ENCODE measurements at places on chromosomes 13 and 19.

- no peak for DNase-seq
Observed at GRCh38 chr13:50451609-50452008, 391.9 kb downstream of the DLEU7 start.

DNA sequence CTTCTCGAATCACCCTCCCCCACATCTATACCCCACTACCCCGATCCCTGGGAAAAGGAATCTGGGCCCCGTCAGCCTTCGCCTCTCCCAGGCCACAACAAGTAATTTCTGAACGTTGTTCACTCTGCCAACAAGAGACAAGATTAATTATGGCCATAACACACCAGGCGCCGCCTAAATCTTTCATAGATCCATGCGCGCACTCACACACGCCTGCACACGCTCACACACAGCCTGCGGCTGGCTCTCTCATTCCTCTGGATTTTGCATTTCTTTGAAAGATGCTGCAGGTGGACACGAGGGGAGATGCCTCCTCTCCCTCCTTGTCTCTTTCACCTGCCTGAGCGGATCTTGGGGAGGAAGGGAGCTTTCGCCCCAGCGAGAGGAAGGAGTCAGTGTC is 17.1 kb downstream of the ZNRF4 start:
- DNase-seq: no peak

GRCh38 chr19:55638864-55639359 is 1.9 kb upstream of the ZNF580 start:
- DNase-seq: no peak

DNA sequence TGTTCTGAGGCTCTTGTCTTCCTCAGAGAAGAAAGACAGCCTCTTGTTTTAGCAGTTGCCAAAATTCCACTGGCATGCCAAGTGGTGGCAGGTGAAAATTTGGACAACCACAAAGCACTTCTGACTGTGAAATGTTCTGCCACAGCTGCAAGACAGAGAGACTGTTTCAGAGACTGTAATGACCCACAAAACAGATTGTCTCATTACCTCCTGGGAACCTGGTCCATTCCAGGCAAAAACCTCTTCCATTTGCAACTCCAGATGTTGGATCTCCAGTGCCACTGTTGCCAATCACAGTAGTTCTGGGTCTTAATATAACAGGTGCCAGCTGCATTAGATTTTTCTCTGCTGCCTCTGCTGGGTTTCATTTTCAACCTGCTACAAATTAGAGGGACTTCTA is 911.5 kb downstream of the UQCRFS1 start:
- DNase-seq: no peak

DNA sequence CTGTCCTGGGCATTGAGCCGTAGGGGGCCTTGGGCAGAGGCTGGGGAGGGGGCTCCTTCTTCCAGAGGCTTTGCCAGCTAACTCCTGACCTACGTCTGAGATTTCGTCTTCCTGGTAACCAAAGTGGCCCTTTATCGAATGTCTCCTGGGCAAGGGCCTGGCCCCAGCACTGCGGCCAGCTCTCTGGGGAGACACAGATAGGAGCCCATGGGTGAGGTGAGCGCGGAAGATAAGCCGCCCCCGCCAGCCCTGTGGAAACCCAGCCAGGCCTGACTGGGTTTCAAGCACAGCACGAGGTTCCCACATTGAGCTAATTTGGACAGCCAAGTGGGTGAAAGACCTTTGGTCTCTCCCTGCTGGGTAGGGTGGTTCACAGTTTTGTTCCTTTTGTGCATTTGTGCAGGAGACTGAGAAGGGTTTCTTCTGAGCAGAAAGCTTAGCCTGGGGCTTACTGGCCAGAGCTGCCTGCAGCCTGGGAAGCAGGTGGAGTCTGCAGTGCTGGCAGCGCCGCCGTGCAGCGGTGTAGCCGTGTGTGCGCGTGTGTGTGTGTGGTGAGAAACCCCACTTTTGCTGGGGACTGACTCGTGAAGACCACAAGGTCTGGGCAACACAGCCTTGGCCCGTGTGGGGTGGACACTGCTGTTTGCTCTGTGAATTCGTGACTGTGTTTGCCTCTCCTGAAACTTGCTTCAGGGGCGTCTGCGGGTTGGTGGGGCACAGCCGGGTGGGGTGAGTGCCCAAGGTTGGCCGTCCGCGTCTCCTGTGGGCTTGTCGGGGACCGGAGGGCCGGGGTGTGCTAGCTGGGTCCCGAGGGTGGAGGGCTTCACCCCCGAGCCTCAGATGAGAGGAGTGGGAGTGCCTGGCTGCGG is 2.5 kb downstream of the BSG start:
- no peak for DNase-seq

DNA sequence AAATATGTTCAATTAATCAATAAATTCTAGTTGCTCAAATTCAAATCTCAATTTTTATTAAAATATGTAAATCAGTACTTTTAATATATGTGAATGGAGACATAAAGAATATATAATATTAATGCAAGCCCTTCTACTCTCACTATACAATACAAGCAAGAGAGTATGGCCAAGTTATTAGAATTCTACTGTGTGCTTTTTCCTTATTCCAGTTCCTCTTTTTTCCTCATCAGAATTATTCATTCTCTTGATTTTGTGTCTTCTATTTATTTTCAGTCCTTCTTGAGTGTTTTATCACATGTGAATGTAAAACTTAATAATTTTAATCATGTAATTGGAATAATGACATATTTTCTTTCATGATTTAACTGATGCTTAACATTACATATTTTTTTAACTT is 276.8 kb downstream of the PCDH20 start:
- DNase-seq: no peak

- DNase-seq: no peak
Observed at GRCh38 chr13:88339271-88339741, 668.1 kb downstream of the SLITRK5 start.

DNA sequence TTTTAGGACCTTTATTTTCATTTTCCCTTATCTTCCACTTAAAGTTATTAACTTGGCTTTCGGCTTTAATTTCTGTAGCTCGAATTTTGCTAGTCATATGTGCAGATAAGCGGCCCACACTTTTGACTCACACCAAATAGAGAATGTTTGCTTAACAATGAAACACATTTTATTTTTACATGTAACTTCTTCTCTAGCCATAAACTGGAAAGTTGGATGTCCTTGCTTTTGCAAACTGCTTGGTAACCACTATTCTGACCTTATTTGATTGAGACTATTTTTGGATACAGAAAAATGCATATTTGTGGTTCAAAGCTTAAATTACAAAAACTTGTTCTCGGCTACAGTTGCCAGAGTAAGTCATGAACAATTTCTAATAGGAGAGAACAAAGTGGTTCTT is 600.0 kb downstream of the KCTD12 start:
- DNase-seq: no peak

DNA sequence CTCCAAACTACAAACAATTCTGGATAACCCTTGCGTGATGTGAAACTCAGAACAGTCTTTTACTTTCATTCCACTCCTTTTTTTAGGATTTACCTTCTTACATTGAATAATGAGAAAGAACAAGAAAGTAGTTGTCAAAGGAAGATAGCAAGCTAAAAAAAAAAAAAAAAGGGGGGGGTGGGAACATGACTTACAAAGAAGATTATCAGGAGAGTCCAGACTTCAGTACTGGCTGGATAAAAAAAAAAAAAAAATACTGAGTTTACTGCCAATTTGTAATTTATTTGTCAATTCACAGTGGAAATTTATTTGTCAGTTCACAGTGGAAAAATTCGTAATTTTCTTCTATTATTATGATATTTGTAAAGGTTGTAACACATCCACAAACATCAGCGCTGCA is 792.4 kb upstream of the SLITRK5 start:
- DNase-seq: no peak

GRCh38 chr13:110531100-110531499 is 30.4 kb downstream of the RAB20 start:
- DNase-seq: no peak

DNA sequence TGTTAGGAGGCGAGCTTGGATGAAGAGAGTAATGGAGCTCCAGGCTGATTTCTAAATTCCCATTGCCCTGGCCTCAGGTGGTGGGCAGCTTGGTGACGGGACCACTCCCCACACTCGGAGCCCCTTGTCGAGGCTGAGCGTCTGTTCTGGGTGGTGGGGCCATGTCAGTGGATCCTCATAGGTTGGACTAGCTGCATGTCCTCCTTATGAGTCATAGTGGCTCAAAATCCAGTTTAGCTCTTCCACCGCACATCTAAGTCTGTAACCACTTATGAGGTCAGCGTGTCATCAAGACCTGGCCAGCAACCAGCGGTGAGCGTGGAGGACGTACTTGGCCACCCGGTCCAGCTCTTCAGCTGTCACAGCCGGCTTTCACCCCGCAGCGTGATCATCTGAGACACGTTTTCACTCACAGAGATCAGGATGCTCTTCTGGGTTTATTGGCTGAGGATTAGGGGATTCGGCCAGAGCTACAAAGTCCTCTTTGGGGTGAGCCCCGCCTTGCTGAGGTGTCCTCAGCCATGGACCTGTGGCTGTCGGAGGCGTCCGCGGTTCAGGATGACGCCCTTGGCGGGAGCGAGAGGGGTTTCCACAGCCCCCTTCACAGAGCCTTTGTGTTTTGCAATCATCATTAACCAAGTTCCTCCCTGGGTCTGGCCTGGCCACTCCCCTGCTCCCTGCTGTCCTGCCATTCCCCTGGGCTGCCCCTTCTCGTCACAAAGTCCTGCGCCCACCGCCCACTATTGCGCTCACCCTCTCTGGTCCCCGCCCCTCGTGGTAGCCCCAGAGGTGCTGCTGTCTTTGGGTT is 41.9 kb downstream of the ADPRHL1 start:
- no peak for DNase-seq

DNA sequence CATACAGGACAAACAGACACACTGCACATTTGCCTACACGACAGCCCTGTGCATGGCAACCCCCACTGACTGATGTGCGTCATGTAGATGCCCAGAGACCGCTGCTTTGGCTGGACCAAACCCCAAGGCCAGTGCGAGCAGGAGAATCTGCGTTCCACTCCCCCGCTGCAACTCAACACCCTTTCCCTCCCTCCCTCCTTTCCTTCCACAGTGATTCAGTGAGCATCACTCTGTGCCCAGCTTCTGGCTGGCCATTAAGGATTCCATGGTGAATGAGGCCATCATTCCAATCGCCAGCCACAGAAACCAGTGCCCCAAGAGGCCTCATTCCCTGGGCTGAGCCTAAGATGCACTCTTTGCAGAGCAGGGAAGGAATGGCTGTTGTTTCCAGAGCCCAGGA is 61.6 kb downstream of the GSX1 start:
- no peak for DNase-seq

DNA sequence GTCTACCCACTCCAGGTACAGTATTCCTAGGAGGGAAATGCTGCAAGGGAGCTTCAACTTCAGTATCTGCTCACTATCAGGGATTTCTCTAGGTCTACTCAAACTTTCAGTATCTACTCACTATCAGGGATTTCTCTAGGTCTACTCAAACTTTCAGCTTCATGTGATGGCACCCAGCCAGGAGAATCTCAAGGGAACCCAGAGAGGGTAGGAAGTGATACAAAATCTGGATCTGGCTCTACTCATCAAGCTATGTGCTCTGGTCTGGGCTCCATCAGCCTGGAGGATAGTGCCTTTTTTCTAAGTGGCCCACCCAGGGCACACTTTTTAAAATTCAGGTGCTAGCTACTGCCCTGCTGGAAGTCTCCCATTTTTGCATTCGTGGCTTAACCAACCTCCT is 52.3 kb upstream of the FNDC3A start:
- no peak for DNase-seq

DNA sequence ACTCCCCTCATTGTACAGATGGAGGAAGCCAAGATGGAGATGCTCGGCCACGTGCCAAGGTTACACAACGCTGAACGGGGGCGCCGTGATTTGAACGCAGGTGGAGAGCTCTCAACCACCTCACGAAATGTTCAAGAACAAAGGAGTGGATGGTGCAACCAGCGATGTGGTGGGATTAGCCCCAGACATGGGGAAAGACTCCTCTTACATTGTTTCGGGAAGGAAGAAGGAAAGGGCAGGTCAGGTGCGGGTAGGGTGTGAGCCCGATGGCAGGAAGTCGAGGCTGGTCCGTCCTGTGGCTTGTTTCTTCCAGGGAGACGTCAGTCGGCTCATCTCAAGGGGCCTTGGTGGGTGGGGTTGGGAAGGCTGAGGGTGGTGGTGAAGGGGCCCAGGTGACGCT is 7.1 kb upstream of the KLK14 start:
- DNase-seq: no peak

GRCh38 chr19:15828121-15828610 is 12.7 kb upstream of the OR10H1 start:
- DNase-seq: no peak

DNA sequence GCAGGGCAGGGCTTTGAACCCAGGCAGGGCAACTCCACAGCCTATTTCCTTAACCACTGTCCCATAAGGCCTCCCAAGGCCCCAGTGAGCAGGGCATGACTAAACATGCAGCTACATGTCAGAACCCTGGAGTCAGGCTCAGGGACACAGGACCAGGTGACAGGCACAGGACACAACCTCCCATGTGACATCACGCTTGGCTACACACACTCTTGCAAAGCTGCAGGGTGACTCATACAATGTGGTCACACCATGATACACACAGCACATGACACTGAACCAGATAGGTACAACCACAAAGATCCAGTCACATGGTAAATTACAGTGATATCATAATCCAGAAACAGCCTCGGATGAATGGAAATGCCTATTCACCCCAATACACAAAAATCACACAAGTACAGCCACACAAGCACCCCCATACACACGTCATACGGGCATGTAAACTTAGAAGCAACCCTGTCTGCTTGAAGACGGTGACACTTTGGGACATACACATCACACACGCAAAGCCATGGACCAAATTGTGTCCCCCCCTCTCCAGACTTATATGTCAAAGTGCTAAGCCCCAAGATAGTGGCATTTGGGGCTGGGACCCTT is 14.5 kb downstream of the KLK4 start:
- DNase-seq: no peak

DNA sequence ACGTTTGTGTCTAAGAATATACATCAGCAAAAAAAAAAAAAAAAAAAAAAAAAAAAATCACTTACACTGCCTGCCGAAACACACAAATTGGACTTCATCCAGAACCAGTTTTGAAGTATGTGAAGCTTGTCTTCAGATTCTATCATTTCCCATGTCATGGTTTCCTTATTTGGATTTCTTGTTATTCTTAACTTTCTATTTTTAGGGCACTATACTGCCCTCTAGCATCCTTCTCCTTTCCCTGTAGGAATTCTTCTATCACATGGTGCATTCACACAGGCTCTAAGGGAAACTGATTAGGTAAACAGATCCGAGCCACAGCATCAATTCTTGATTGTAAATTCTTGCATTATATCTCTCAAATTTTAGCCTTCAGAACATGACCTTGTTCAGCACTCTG is 1507.5 kb downstream of the OLFM4 start:
- DNase-seq: peak; percentile 9

DNA sequence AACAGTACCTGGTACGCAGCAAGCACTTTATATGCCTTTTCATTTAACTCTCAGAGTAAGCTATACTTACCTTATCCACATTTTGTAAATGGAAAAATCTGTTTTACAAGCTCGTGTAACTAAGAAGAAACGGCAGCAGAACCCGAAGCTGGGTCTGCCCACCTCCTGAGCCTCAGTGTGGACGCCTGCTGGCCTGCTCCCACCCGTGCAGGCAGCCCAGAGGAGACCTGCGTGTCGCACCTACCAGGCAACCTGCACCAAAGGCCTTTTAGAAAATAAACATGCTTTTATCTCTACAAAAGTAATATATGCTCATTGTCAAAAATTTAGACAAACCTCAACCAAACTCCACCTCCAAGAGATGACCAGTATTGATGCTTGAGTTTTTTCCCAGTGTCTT is 62.7 kb downstream of the CRYL1 start:
- no peak for DNase-seq

- no peak for DNase-seq
Observed at GRCh38 chr13:76735641-76736040, 150.6 kb downstream of the KCTD12 start.

Data from right lung (tissue), 10 donors.